ENCODE measurements at places on chromosomes 11 and 22. TPM values are rescaled to one million over a fixed set of nuclear protein-coding genes. Genes with fewer than 3 reads are reported as not detected.

The RAB39A gene
- not detected for total RNA-seq

The UCP3 gene
- total RNA-seq, result 0.80 TPM

The EIF1AD gene
- total RNA-seq, result 33.5 TPM

The ASCL2 gene
- not detected for total RNA-seq

The FAM181B gene
- total RNA-seq, result under 0.01 TPM

The IRAG1 gene
- total RNA-seq, result 0.13 TPM

The APOL3 gene
- total RNA-seq, result 35.8 TPM

The DNAJC4 gene
- total RNA-seq, result 8.1 TPM

The SLC22A6 gene
- total RNA-seq, result not detected

The DEUP1 gene
- total RNA-seq, result not detected

The DENND5A gene
- 136 TPM for total RNA-seq

The SEZ6L gene
- total RNA-seq, result not detected

The SLC22A12 gene
- not detected for total RNA-seq

The CHRDL2 gene
- not detected for total RNA-seq
